Stimulated activated CD8-positive, alpha-beta memory T cell treated with anti-CD3 and anti-CD28 coated beads, Interleukin-4, amount 100 ng/mL, for 1 hour (primary cell): ENCODE measurements at places on chromosomes 3 and 15.
A peak's percentile ranks its signal among the peaks of the same experiment; 100 is the strongest.

DNA sequence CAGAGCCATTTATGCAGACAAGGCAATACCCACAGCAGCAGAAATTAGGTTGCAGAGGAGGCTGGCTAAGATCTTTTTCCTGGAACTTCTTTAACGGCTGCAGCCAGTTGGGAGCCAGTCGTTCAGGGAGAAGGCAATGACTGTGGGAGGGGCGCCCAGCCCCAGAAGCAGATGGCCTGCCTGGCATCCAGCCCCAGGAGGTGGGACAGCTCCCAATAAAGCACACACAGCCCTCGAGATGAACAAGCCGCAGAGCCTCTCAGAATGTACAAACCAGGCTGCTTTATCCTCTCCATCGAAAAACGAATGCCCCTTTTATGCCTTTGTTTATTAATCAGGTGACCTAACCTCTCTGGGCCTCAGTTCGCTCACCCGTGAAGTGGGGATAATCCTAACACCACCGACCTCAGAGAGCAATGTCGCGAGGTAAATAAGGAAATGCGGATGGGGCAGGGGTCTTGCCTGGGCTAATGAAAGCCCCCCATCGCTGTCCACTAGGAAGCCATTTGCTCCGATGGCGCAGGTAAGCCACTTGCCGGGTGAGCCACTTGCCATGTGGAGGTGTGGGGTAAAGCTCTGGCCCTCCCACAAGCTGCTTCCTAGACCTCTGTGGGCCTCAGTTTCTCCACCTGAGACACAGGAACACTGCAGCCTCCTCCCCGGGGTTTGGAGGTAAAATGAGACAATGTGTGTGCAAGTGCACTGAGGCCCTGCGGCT is 35.8 kb downstream of the MGLL start:
- DNase-seq, result no peak

- DNase-seq, result no peak
Measured at GRCh38 chr3:141129049-141129448, 77.9 kb downstream of the SPSB4 start.

DNA sequence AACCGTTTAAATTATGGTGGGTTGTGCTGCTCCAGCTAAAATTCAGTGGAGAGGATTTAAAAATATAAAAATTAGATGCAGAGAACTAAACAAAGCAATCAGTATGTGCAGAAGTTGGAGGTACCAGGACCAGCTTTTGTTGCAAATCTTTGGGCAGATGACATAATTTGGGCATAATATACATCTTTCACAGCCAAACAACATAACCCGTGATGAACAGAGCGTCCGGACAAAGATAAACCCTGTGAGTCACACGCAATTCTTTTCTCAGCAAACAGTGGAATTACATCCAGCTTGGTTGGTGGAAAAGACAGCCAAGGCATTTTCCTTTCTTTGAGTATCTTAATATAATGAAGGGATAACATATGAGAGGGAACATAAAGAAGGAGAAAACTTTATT is 419.4 kb upstream of the ADAMTS9 start:
- no peak for DNase-seq

DNA sequence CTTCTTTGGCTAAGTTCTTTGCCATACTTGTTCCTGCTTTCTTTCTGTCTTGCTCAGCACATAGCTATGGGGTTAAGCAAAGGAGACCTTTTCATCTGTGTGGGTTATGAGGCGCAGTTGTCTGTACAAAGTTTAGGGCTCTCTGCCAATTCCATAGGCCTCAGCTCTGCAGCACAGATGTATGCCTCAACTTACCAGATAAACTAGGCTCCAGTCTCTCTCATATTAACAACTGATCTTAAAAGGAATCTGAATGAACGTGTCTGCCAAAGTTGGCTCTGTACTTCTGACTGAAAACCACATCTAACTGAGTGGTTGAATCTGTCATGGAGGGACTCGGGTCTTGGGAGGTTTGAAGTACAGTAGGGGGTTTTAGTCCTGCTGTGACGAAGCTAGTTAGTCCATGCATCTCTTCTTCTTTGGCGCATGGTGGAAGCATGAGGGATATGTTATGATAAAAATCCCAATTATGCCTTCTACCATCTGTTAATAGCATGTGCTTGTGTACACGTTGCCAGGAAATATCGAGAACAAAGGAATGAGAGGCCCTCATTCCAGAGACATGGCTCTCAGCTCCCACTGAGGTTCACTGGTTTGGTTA is 114.6 kb upstream of the TSC22D2 start:
- DNase-seq, result no peak

DNA sequence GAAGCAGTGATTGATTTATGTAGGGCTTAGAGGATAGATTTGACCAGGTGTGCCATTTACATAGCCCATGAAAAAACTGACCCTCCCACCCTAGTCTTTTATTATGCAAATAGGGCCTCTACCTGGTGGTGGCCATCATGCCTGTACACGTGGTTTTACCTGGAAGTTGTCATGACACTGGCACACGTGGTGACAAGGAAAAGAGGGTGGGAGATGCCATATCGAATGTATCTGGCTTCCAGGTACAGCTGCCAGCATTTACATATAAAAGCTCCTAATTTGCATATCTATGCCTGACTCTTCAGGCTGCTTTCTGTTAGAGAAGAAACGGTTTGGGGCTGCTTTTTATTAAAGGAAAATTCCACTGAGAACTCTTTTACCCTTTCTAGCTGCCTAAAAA is 35.0 kb upstream of the DNAJC13 start:
- DNase-seq, result no peak

DNA sequence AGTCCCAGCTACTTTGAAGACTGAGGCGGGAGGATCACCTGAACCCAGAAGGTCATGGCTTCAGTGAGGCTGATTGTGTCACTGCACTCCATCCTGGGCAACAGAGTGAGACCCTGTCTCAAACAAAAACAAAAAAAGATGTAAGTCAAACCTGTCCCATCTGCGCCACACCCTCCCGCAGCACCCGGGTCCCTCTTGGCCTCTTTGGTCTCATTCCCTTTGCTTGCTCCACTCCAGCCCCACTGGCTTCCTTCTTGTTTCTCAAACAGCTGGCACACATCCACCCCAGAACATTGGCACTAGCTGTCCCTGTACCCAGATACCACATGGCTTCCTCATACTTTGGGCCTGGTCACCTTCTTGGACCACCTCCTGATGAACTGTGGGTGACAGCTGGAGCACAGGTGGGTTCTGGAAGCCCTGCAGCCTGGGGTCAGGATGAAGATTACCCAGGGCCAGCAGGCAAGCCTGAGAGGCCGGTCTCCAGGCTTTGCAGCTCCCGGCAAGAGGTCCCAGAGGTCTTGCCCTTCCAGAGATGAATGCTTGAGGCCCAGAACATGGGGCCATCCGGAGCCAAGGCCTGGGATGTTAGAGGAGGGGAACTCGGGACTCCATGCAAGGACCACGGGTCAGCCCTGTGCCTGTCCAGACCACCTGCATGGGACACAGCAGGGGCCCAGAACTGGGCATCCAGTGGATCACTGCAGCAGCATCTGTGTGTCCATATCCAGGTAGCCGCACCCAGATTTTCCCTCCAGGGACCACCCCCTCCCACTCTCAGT is 10.9 kb upstream of the GATA2 start:
- no peak for DNase-seq

DNA sequence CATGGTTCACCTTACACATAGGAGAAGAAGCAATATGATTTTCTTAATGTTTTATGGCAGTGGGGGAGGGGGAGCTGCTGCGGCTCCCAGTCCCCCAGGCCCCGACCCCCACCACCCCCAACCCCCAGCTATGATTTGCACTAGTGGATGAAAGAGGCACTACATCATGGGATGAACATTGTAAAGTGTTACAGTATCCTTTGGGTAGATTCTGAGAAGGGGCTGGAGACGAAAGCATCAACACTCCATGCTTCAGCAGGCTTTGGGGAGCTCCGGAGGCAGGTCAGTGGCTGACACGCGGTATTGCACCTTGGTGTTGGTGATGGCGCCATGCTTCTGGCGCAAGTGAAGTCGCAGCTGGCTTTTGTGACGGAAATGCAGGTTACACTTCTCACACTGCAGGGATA is 19.9 kb upstream of the RTP2 start:
- no peak for DNase-seq

- no peak for DNase-seq
Measured at GRCh38 chr3:58743296-58743695, 76.7 kb upstream of the FAM3D start.

- no peak for DNase-seq
Measured at GRCh38 chr3:127478922-127479321, 111.6 kb downstream of the TPRA1 start.

- DNase-seq, result no peak
Measured at GRCh38 chr15:77461486-77461885, 40.8 kb downstream of the HMG20A start.

GRCh38 chr3:194069421-194070219 is 66.3 kb upstream of the HES1 start:
- DNase-seq, result no peak

- DNase-seq, result no peak
Measured at GRCh38 chr15:77168141-77168540, 97.2 kb upstream of the TSPAN3 start.

DNA sequence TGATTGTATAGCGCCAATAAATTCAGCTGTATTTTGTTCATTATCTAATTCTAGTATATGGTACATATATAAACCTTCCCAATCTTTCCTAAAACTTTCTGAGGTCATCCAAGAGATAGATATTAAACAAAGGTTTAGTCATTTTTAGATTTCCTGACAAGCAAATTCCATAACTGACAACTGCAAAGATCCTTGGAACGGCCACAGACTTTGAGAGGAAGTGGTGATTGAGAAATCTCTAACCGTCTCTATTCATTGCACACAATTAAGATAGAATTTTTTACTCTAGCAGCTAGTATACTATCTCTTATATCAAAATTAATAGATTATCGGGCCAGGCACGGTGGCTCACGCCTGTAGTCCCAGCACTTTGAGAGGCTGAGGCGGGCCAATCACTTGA is 4.7 kb downstream of the CSNK1G1 start:
- no peak for DNase-seq

DNA sequence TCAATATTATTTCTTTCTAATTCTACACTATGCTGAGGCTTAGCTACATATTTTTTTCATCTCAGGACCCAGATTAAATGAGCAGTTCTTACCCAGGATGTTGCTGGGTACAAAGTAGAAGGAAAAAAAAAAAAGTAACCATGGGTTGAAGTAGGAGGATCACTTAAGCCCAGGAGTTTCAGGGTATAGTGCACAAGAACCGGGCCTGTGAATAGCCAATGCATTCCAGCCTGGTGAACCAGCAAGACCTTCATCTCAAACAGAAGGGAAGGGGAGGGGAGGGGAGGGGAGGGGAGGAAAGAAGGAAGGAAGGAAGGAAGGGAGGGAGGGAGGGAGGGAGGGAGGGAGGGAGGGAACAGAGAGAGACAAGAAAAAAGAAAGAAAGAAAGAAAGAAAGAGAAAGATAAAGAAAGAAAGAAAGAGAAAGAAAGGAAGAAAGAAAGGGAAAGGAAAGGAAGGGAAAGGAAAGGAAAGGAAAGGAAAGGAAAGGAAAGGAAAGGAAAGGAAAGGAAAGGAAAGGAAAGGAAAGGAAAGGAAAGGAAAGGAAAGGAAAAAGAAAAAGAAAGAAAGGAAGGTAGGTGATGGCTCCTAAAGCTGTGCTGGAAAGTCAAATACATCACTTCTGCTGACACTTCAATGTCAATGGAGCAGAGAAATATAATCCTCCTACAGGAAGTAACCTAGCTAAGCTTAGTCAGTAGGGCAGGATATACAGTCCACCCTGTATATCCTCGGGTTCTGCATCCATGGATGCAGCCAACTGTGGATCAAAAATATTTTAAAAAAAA is 206.8 kb upstream of the TGFBR2 start:
- DNase-seq, result no peak

DNA sequence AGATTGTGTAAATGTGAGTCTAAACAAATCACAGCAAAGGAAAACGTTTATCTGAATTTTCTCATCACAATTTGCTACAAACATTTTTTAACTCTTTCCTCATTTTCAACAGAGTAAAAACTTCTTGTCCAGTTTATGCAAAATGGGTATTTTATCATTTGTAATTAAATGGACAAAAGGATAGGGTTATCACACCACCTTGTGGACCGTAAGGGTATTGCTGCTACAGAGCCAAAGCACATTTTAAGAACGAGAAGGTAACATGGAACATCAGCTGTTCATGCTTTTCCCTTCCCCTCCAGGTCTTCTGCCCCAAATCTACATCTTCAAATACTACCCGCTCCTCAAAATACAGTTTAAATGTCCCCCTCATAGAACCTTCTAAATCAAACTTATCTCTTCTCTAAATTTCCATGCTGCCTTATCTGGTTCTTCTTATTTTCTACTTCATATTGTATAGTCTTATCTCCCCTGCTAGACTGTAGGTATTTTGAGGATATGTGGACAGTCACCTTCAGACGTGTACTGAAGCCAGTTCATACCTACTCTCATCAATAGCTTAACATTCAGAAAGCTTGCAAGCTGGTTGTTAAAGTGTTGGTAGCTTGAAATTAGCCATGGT is 12.8 kb upstream of the SETMAR start:
- peak; percentile 10 for DNase-seq

- DNase-seq, result no peak
Measured at GRCh38 chr3:25817107-25817506, 27.2 kb downstream of the OXSM start.

GRCh38 chr3:141112686-141113297 is 61.6 kb downstream of the SPSB4 start:
- no peak for DNase-seq

DNA sequence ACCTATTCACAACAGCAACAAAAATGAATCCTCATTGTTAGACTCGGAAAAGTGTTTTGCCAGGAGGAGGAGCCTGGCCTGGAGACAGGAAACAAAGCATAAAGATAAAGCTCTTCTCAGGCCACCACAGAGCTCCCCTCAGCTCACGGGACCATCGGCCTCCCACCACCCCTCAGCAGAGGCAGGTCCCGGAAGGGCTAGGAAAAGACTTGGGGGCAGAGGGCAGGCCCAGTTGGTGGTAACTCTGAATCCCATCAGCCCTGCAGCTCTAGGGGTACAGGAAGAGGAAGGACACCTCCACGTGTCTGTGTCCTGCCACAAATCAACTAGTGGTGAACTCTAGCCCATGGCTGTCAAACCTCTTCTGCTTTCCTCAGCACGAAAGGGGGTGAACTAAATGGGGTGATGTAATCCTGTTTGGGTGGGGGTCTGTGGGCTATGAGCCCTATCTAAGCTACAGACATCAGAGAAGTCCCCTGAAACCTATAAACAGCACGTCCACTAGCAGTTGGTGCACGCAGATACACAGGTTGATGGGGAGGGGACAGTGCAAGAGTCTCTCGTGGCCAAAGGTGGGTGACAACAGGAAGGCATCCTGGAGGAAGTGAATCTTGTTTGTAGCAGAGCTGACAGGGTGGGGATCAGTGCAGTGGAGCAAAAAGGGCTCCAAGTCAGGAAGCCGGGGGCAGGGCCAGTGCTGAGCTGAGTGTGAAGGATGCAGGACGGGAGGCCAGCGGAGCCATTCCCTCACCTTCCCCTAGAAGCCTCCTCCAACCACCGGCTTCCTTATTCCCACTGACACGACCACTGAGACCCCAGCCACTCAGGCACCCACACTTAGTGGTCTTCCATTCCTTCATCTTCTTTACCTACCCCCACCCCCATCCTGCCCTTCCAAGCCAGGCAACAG is 111.1 kb upstream of the HACD2 start:
- DNase-seq, result no peak
